ENCODE measurements at places on chromosomes 2 and 18.

DNA sequence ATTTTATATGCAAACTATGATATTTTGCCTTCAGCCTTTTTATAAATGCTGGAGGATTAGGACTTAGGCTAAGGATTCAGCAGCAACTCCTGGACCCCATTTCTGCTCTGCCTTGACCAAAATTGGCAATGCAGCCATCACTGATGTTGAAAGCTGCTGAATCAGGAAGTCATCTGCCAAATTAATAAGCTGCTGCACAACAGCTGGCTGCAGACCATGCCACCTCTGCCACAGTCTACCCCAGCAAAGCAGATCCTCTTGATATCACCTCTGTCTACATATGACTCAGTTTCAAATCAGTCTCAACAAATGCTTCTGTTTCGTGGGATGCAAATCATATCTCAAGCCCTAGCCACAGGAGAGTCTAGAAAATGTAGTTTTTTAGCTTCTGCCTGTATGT lies 7.1 kb upstream of the SOS1 start:
- DNase-seq: no peak

- no peak for DNase-seq
Observed at GRCh38 chr18:23943903-23944624, 70.5 kb upstream of the TTC39C start.

DNA sequence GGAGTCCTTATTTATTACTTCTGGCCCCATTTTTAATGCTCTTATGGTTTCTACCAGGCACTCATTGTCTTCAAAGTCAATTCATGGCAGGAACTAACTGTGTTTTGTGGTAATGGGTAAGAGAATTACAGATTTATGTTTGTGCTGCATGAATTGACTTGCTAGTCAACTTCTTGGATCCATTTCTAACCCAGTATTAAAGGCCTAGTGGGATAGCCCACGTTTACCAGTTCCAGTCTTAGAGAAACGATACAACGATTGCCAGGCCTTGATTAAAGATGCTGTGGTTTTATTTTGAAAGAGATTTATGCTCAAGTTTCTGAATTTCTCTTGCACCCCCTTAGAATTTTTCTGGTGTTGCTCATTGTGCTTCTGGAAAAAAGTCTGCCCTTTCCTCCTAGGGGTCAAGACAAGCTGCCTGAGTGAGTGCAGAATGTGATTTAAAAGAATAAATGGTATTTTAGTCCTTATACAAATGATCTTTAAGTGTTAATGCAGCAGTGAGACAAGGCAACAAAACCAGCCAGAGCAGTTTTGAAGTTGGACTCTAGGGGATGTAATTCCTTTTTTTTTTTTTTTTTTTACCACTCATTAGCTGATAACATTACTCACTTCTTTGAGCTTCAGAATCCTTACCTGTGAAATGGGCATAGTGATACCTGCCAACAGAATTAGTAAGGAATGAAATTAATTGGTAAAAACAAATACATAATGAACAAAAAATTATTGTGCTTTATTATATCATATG lies 101.5 kb downstream of the ARHGAP15 start:
- no peak for DNase-seq

DNA sequence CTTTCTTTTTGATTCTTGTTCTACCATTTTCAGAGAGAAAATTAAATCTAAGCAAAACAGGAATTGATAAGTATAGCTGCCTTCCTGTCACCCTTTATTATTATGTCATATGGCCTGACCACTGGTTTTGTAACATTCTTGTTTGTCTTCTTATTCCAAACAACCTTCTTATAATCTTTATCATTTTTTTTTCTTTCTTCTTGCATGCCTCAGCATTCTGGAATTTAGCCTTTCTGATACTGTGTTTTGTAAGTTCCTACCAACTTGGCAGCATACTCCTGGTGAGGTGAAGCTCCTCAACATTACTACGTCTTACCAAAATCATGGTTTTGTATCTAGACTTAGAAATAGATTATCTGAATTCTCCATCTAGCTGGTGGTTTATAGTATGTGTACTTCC lies 199.2 kb downstream of the CAMKMT start:
- DNase-seq: no peak

GRCh38 chr18:5779922-5780321 lies 115.4 kb downstream of the TMEM200C start:
- DNase-seq: no peak

GRCh38 chr2:15507061-15507460 lies 54.1 kb downstream of the NBAS start:
- DNase-seq: no peak

GRCh38 chr2:200705305-200706041 lies 106.2 kb upstream of the BZW1 start:
- no peak for DNase-seq

DNA sequence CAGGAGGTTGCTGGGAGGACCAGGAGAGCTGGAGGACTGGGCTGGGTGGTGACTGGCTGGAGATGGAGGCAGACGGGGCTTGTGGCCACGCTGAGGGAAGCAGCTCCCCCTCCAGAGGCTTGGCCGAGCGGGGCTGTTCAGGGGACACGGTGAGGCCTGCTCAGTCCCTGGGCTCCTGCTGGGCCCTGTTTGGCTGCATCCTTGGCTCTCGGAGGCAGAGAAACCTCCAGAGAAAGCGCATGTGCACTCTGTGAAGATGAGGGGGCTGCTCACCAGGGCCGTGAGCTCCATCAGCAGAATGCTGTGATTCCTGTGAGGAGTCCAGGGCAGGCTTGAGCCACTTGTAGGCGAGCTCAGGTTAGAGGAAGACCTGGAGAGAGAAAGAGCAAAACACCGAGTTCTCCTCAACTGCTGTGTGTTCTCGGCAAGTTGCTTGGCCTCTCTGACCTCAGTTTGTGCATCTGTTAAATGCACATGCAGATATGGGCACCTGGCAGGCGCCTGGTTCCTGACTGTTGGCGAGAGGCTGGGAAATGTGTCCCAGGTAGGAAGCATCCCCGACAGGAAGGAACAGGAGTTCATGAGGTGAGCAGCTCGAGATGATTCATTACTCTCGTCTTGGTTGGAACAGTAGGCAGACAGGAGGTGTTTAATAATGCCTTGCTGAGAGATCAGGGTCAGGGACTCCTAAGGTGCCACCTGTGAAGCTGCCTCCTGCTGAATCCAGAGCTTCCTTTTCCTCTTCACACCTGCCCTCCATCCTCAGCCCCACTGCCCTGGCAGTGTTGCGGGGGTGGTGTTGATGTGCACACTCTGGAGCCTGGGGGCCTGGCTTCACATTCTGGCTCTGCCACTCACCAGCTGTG lies 941 bp downstream of the ZAP70 start:
- no peak for DNase-seq

- no peak for DNase-seq
Observed at GRCh38 chr2:8312861-8313830, 368.7 kb upstream of the ID2 start.

GRCh38 chr2:62202019-62202722 lies 6.3 kb downstream of the B3GNT2 start:
- DNase-seq: no peak

GRCh38 chr2:174874085-174874484 lies 109.8 kb upstream of the CHRNA1 start:
- DNase-seq: no peak

GRCh38 chr2:75321599-75321922 lies 122.2 kb upstream of the TACR1 start:
- no peak for DNase-seq

GRCh38 chr2:160061944-160062291 lies 497 bp downstream of the PLA2R1 start:
- DNase-seq: no peak

- no peak for DNase-seq
Observed at GRCh38 chr2:142714600-142714999, 162.9 kb upstream of the KYNU start.

- DNase-seq: peak; percentile 1
Observed at GRCh38 chr2:199485732-199486335, 28.1 kb upstream of the SATB2 start.

DNA sequence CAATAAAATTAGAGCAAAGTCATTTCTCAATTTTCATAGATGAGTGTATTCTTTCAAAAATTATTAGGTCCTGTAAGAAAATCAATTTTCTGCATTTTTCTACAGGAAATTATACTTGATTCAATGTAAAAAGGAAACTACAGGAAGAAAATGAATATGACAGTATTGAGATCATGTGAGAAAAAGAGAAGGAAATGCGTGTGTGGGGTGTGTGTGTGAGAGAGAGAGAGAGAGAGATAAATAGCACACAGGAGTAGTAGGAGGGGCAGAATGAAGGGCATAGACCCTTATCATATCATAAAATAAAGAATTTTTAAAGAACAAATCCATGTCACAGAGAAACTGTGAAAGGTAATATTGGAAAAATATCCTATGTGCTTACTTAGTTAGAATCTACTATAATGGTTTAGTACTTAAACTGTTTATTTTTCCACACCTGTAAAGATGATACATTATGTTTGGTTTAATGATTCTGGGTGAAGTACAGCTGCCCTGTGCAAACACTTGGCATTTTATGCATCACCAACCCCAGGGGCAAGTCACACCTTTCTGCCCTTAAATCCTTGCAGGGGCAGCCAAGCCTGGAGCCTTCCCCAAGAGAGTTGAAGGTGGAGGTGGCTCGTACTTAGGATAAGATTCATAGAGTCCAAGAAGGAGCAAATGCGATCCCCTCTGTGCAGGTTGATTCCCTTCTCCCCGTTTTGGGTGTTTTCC lies 276.4 kb downstream of the TGIF1 start:
- DNase-seq: peak; percentile 95

DNA sequence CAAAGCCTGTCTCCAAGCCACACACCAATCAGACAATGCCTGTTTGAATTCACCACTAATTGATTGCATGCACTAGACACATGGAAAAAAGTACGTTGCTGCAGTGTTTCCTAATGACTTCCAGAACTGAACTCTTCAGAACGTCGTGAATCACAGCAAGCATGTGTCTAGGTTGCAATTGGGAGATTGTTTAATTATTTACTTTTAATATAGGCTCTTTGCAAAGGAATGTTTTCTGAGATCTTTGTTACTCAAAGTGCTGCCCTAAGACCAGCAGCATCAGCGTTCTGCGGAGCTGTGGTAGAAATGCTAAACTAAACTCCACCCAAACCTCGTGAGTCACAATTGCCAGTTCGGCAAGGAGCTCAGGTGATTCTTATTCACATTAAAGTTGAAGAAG lies 52.7 kb upstream of the CCDC68 start:
- no peak for DNase-seq

DNA sequence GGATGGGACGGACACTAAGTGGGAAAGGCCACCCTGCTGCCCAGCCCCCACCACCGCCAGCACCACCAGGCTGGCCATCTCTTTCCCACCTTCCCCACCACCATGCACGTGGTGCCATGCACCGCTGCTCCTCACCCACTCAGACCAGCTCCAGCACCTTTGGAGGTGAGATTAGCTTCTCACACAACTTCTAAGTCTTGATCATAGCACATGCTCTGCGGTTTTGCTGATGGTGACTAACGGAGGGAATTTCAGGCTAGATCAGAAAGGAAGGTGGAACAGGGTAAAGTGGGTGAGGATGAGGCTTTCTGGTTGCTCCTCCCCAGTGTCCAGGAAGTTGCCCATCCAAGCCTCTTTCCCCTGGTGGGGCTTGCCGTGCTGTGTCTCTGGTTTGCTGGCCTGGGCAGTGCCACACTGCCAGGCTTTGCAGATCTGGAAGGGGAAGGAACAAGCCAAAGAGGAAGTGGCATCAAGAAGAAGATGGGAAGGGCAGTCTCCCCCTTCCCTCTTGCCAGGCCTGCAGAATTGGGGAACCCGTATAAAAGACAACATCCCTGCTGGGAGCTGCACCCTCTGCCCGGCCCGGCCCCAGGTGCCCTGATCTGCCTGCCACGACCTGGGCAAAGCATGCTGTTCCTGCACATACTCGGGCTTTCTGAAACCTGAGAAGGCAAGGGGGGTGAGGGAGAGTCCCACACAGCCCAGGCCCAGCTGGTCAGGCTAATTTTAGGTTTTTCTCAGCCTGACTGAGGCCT lies 44.3 kb upstream of the CAB39 start:
- DNase-seq: no peak

GRCh38 chr2:230692760-230693159 lies 19.9 kb upstream of the CAB39 start:
- DNase-seq: no peak

DNA sequence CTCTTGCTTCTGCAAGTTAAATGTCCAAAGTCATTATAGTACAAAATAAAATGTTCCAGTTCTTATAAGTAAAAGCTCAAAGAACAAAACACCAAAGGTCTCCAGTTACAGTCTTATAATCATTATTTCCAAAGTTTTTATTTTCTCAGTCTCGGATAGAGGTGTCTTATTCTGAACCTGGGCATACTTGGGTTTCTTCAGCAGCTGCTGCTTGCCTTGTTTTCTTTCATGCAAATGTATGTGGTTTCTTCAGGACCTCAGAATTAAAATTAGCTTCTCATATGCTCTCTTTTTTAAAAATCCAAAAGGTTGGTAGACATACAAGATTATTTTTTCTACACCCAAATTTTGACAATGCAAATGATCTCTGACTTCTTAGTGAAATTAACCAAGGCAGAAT lies 383.0 kb downstream of the METTL4 start:
- DNase-seq: no peak

DNA sequence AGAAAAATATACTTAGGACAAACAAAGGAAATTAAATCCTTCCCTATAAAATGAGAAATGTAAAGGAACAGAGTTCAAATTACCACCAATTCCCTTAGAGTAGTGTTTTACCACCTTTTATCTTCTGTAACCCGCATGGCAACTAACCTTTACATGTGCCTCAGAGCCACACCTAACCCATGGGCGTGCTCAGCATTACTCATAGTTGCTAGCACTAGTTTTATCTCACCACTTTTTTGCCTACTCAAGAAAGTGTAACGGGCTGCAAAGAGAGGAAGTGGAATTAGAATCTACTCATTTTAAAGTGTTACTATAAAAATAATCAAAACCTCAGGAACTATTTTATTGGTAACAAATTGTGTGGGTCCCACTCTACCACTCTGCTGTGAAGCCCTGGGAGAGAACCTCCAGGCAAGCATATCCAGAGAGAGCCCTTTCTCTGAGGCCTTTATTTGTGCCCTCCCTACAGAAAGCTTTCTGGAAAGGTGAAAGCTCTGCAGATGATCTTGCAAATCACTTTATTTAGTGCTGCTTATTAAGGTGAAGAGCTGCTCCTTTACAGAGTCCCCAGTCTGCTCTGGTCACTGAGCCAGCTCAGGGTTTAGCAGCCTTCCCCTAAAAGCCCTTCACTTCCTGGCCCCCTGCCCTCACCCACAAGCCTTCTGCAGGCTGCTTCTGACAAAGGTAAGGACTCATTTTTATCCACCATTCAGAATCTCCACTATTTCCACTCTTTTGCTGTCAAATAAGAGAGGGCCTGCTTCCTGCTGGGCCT lies 98.8 kb downstream of the TRABD2A start:
- DNase-seq: peak; percentile 70

GRCh38 chr2:11387843-11388242 lies 43.4 kb upstream of the ROCK2 start:
- no peak for DNase-seq

- DNase-seq: no peak
Observed at GRCh38 chr2:38167968-38168350, 92.0 kb upstream of the CYP1B1 start.

DNA sequence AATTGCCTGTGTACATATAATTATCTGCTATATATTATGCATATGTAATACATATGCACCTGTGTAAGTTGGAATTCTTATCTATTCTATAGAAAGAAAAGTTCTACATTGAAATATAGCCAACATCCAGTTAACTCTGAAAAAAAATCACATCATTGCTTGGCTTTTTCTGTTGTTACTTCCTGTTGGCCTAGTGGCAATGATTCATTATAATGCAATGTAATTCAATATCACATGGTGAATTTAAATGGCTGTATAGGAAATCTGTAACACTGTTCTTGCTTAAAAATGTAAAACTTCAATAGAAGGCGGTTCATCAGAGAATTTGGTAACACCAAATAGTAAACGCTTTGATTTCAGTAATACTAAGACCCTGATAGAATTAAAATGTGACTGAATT lies 44.5 kb upstream of the MAP4K3 start:
- no peak for DNase-seq

- DNase-seq: no peak
Observed at GRCh38 chr18:360676-361075, 92.8 kb upstream of the THOC1 start.

All from DMS79 treated with DMSO at 0.1 percent for 48 hours (cell line).